ENCODE measurements at places on chromosomes 3 and 15.
A peak's percentile ranks its signal among the peaks of the same experiment; 100 is the strongest.

DNA sequence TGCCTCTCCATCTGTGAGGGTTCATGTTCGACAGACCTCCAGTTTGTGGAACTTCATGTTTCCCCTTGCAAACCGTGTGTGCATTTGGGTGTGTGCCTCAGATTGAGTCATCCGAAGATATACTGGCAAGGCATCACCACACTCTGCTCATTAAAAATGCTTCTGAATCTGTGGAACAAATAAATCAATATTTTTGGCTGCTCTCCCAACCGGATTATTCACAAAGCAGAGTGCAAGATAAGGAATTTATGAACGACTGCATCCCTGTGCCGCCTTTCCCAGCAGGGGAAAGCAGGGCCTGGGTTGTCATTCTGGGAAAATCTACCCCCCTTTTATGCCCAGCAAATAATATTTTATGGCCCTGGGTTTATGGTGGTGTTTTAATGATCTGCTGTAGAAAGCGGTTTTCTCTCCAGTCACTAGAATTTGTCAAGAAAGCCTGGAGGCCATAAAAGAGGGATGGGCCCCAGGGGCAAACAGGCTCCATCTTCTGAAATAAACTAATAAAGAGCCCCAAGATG, 4.2 kb upstream of the WNT5A start:
- no peak for DNase-seq

DNA sequence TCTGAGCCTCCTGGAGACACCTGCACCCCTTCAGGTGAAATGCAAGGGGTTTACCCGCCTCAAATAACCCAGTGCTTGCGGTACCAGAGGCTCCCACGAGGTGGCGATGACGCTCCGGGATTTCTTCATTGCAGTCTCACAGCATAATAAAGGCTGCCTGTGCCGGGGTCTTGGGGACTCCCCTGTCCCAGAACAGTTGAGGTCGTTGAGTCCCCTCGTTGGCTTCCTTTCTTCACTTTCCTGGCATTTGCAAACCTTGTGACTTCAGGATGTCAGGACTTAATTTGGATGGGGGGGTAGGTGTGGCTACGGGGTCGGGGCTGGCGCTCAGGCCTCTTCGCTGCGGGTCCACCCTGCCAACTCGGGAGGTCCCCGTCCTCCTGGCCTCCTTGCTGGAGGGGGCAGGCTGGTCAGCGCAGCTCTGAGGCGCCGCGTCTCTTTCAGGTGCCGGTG, 1.3 kb downstream of the GNAT1 start:
- DNase-seq = peak; percentile 76

DNA sequence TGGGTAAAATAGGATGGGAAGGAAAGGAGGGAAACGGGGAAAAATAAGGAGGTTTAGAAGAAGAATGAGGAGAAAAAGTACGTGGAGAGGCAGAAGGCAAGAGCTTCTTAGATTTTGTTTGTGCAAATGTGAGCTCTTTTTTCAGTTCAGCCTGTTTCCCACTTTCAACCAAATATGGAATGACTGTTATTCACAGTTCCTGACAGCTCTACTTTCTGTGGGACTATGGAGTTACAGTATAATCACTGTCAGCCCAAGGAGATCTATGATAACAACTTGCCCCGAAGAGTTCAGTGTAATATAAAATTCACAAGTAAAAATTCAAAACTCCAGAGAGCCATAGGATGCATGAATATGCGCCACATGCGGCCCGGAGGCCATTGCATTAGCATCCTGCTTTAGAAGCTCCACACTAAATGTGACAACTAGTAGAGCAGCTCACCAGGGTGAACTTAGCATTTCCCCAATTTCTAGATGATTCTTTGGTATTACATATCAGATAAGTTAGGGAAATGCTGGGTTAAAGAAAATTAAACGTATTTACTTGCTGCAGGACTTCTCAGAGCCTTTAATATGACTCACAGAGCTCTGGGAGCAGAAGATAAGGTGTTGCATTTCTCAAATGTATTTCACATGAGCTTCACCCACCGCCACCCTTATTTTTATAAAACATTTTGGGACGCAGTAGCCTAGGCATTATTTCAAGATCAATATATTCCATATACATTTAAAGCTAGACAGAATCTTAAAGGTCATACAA, 234.6 kb downstream of the EBLN2 start:
- no peak for DNase-seq

DNA sequence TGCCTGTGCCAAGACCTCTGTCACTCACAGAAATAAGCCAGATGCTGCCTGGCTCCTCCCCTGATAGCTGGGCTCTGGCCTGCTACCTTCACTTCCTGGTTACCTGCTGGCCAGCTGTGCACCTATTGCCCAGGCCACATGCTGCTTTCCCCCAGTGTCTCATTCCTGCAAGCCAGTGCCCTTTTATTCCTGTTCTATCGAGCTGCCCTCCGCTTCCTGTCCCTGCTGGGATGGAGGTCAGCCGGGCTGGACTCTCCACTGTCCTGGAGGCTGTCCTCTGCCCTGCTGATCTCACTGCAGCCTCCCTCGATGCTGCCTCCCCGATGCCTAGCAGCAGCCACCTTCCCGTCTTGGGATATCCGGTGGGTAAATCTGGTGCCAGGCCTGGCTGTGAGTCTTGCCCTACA, 37.0 kb upstream of the SNRPA1 start:
- DNase-seq = no peak

GRCh38 chr15:29871401-29871800, 49.1 kb upstream of the TJP1 start:
- no peak for DNase-seq

- DNase-seq = no peak
Observed at GRCh38 chr3:12484983-12485327, 675 bp downstream of the TSEN2 start.

DNA sequence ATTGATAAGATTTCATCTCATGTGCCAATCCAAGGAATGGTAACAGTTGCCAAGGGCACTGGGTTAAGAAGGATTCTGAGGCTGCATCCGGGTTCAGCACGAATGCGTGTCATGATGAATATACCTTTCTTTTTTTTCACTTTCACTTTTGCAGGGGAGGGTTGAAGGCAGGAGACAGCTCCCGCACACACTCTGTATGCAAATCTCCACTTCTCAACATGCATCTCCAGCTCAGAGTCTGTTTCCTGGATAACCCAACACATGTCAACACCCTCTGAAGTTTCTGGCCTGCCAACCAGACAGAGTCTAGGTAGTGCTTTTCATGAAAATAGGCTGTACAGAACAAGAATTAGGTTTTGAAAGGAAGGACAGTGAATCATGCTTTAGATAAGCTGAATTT, 21.6 kb downstream of the B4GALT4 start:
- DNase-seq = no peak

DNA sequence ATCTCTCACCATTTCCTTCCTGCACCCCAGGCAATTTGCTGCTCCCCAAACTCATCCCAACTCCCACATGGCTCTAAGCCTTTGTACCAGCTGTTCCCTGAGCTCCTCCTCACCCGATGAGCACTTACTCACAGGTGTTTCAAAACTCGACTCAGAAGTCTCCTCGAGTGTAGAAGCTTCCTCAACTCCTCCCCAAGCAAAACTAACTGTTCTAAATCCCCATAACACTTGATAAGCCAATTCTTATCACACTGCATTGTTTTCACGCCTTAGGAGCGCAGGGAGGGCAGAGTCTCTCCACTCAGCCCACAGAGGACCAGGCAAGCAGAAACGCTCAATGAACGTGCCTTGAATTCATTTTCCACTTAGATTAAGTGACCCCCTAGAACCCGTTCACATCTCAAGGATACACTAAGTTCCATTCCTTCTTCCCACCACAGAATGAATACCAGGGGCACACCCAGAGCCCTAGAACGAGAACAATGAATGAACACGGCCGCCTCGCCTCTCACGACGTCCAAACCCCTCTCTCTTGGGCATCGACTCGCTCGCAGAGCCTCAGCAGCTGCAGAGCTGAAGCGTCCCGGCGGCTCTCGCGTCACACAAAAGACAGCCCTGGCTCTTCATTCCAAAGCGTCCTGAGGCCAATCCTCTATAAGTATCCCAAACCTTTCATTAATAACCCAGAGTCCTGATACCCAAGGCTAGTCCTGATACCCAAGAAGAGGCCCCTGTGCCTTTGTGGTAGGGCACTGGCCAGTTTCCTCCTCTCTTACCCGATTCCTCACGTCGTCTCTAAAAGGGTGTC, 1.1 kb downstream of the RAF1 start:
- DNase-seq = peak; percentile 9

DNA sequence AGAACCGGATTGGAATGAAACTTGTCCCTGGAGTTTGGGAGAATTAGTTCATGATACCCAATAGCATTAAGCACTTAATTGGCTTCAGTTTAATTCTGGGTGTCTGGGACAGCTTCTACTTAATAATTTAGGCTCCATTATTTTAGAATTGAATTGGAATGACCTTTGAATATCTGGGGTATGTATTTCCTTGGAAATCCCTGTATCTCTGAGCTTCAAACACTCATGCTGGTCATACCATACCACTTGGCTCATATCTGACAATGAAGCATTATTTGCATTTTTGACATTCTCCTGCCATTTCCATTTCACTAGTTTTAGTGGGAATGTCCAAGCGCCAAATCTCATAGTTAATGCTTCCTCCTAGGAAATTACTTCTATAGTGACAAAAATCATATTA, 393.1 kb downstream of the DIPK2A start:
- no peak for DNase-seq

- DNase-seq = no peak
Observed at GRCh38 chr3:27110020-27110419, 259.2 kb downstream of the NEK10 start.

DNA sequence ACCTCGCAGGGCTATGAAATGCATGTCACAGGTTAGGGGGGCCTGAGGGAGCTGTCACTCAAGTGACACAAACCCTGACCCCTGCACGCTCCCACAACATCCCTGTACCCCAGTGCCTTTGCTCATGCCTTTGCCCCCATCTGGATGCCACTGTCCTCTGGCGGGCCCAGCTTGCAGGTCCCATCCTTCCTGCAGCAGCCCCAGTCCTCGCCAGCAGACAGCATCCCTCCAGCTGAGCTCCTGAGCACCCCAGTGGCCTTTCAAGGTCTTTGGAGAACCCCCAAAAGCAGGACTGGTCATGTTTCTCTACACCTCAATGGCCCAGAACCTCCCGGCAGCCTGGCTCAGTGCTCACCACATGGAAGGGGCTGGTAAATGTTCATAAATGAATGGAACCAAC, 170.4 kb downstream of the ADAMTS17 start:
- DNase-seq = no peak

DNA sequence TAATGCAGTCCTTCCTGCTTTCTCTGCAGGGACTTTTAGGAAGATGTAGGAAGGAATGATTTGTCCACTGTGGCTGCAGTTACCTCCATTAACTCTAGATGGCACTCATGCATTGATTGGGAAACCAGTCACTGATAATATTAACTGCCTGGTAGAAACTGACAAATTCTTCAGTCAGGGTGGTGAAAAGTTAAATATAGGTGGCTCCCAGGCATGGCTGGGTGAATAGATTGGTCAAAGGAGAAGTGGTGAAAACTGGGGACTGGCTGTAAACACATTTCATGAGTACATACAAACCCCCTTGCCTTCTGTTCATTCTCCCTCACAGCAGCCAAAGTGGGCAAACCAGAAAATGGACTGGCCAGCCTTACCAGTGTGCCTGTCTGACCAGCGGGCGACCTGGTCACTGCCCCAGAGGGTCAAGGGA, 333.4 kb downstream of the THSD4 start:
- no peak for DNase-seq

- DNase-seq = peak; percentile 59
Observed at GRCh38 chr15:70100474-70101341, 3.0 kb upstream of the TLE3 start.

DNA sequence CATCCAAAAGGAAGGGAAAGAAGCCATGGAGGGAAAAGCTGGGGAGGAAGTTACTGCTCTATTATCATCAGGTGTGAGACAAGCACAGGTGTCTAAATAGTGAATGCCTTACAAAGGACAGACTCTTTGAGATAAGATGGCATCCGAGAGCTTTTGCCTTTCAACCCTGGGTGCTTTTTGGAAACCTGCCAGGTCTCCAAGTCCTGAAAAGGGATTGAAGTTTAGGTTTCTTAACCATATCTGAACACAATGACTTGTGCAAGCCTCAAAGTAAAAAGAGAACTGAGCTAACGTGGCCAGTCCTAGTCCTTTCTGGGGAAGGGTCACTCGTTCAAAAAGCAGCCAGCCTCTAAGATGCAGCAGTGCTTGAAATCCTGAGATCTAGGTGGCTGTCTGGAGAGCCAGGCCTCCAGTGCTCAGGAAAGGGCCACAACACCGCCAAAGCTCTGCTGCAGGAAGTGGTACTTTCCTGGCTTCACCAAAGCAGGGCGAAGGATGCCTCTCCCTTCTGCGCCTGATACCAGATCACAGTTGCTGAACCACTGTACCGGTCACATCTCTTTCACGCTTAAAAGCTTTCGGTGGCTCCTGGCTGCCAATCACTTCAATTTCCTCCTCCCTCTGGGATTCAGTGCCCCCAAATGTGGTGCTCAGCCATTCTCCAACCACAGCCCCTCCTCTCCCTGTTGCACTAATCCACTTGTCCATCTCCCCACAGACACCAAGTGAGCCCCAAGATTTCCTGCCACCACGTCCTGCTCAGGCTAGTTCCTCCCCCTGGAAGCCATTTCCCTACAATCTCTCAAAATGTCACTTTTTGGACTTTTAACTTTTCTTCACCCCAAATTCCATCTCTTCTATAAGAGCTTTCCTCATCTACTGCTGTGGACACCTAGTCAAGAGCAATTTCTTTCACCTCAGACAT, 104.1 kb upstream of the LPP start:
- DNase-seq = peak; percentile 17

- no peak for DNase-seq
Observed at GRCh38 chr3:127851899-127852298, 29.6 kb upstream of the MGLL start.

- no peak for DNase-seq
Observed at GRCh38 chr3:167102071-167102470, 278.0 kb downstream of the ZBBX start.

- no peak for DNase-seq
Observed at GRCh38 chr3:65144791-65145351, 457.1 kb upstream of the ADAMTS9 start.

DNA sequence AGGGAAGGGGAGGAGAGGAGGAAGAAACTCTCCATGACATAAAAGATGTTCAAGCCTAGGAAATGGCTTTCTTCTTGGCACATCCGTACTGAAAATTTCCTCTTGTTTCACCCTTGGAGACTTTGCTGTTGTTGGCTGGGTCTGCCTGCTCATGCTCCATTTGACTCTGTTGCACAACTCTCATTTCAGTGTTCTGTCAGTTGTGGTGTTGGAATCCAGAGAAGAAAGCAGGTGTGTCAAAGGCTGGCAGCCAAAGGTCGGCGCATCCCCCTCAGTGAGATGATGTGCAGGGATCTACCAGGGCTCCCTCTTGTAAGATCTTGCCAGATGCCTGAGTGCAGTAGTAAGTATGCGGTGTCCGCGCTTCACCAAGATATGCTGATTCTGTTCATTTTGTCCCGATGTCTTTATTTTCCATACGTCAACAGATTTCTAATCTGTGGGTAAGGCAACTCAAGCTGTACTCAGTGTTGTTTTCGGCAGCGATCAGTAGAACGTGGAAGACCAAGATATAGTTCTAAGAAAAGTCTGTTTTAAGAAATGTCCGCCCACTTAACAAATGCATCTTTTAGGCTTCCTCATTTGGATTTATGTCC, 265.2 kb upstream of the GOLGA6L4 start:
- no peak for DNase-seq
